ENCODE measurements at places on chromosomes 7 and 10.

- ATAC-seq: no peak
Measured at GRCh38 chr10:96850825-96851224, 18.7 kb downstream of the LCOR start.

DNA sequence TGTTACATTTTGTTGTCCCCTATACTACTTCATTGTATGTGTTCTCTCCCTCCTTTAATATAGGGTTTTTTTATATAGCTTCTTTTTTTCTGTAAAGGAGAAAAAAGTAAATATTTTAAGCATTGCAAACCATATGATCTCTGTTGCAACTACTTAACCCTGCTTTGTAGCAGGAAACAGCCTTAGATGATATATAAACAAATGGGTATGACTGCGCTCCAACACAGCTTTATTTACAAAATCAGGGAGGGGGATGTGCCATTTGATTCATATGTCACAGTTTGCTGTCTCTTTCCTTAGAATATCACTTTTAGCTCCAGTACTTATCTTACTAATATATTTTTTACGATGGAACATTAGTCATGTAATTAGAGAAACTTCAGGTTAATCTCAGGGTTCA is 155.2 kb upstream of the GNAI1 start:
- ATAC-seq: no peak

- no peak for ATAC-seq
Measured at GRCh38 chr7:120794106-120794729, 63.7 kb downstream of the TSPAN12 start.

DNA sequence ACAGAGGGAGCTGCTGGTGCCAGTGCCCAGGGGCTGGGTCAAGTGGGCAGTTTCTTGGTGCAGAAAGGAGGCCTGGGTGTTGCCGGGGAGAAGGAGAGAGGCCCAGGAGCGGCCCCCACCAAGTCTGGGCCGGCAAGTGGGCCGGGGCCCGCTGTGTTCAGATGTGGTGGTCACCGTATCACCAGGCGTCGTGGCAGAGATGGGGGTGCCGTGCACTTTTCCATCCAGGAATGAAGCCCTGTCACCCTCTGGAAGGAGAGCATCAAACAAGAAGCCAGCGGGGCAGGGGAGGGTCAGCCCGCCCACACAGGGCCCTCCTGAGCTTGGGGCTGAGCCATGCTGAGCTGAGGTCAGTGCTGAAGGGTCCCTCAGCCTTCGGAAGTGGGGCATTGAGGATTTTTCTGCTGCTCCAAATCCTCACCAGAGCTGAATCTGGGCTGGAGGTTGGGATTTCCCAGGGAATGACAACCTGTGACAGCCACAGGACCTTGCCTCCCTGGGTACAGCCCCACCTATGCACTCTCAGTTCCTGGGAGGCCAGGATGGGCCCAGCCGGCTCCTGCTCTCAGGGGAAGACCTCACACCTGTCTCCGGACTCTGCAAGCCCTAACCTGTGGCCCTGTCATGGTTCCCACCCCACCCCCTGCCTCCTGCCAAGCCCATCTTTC is 27.9 kb upstream of the INPP5A start:
- ATAC-seq: peak; percentile 25

DNA sequence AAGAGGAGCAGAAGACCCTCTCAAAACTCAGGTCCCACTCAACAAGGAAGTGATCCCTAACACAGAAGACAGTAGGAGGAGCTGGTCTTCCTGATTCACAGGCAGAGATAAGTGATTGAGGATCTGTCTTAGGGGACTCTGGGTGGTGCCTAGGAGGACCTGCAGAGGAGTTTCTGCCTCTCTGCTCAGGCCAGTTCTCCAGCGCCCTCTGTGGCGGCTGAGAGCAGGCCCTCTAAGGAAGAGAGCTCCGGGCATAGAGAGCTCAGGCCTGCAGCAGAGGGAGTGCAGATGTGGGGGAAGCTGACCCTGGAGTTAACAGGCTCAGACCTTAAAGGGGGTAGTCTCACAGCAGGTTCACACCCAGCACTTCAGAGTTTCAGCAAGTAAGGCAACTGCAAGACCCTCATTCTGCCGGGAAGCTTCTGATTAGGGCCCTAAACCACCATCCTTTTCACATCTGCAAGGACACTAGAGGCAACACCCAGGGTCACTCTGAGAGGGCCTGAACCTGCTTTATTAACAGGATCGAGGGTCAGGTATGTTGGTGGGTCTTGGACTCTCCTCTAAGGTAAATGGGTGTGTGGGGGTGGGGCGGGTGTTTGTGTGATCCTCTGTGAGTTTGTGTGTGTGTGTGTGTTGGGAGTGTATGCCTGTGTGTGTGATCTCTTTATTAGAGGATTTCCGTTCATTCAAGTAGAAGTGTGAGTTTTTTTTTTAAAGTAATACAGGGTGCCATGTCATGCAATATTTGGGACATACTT is 57.6 kb upstream of the TARP start:
- ATAC-seq: no peak

DNA sequence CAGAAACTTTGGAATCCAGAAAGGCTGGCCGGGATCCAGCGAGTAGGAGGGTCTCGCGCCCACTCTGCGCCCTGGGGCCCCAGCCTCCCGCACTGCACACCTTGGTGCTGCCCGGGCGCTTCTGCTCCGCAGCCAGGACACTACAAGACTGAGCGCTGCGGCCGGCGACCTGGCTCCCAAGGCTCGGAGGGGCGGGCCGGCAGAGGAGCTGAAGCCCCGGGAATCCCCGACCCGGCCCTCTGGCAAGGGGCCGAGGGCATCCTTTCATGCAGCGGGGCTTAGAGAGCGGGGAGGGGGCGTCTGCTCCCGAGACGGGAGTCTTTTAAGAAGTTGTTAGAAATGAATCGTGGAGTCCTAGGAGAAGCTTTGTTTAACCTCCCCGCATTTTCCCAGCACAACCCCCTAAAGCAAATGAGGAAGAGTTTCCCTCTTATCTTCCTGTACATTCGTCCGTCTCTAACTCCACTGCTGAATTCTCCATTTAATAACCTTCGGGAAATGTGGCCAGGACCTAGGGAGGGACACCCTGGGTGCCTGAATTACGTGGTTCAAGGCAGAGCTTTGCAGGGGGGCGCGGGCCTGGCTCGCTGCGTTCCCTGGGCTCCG is 1.1 kb downstream of the VWC2 start:
- ATAC-seq: no peak

DNA sequence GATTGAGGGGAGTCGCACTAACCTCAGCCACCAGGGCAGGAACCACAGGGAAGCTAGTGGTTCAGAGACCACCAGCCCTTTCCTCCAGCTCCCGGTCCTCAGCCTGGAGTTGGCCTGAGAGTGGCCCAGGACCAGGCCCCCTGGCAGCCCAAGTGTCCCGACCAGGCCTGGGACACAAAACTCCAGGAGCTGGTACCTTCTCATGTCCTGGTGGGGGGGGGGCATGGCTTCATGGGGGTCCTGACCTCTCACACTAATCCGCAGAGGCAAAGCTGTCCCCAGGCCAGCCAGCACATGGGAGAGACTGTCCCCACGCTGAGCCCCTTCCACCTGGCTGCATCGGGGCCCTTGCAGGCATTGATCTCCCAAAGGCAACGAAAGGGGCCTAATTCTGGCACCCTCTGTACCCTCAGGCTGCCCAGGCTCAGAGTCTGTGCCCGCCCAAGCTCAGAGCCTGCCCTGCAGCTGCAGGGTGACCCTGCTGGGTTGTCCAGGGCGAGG is 28.2 kb downstream of the GPRIN2 start:
- ATAC-seq: peak; percentile 14

DNA sequence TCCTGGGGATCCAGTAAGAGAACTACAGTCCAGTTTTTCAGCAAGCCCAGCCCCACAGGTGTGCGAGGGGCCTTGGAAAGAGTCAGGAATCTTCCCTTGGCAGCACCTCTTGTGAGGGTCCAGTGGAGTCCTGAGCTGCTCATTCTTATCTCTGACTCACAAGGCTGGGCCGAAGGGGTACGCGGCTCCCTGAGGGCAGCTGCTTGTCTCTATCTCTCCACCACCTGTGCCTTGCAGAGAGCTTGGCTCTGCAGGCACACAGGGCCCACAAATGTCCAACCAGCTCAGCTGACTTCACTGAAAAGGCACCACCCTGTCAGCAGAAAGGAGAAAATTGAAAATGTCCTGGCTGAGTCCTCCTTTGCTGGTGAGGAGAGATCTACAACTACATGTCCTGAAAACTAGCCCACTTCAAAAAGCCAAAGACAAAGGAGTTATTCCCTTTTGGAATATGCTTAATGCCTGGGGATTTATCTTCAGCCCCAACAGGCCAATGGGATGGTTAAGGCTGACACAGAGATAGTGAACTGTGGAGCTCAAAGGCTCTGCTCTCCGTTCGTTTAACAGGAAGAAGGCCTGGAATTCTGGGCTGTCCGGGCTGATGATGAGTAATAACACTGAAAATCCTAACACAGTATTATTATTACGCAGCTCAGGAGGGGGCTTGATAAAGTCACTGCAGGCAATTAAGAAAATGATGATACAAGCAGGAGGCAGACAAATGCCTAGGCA is 23.4 kb downstream of the UROS start:
- ATAC-seq: no peak

DNA sequence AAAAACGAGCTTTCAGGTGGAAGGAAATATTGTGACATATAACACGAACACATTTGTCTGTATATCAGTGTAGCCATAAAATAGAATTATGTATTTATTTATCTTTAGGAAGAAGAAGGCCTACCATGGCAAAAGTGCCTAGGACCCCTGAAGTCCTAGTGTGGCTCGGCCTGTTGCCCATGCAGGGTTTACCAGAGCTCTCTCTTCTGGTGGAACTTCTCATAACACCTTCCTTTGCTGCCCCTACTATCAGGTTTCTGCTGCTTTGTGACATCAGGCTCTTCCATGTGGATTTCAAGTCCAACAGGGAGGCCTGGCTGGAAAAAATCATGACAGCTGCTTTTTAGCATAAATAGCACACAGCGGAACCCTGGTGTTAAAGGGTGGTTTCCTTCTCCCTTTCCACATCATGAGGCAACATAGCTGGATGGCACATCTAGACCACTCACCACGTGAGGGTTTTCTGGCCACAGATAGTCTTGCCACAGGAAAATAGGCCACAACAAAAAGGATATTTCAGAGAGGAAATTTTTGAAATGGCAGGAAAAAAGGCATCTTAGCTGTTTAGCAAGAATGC is 44.8 kb upstream of the ADO start:
- no peak for ATAC-seq

DNA sequence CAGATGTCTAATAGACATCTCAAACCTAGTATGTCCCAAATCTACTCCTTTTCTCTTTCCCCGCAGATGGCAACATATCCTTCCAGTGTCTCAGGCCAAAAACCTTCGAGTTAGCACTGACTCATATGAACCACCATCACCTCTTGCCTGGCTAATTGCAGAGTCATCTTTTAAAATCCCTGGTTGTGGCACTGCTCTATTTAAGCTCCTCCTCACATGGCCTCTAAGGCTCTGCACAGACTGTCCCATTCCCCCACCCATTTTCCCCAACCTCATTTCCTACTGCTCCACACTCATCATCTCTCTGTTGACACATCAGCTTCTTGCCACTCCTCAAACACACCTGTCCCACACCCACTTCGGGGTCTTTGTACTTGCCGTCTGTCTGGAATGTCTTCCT is 16.8 kb upstream of the HBP1 start:
- ATAC-seq: no peak

DNA sequence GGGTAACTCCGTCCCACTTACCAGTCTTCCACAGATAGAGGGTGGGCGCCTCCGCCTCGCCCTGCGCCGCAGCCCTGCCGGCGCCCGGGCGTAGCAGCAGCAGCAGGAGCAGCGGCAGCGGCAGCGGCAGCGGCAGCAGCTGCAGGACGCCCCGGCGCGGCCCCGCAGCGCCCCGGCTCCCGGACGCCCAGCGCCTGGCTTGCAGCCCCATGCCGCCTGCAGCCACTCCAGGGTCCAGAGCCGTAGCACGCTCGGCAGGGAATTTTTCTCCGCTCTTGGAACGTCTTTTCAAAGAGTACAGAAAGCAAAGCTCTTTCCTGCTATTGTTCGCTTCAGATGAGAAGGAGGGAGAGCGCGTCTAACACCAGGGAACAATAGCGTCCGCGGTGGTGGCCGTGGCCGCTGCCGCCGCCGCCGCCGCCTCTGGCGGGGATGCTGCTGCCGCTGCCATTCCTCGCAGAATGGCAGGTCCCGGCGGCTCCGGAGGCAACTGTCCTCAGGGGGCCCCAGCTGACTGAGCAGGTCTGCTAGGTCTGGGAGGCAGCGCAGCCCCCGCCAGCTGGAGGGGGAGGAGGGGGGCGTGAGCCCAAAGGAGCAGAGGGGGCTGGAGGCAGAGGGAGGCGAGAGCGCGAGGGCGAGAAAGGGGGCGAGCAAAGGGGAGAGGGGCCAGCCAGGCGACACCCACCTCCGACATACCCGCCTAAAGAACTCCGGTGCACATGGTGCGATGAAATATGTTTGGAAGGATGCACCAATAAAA is at the start of gene THSD7A:
Gene THSD7A, minus strand, starts transcription at position 463 of the 760 bp plus-strand sequence. Its CDS starts 252 bp downstream, at position 211.
- peak; percentile 49 for ATAC-seq

DNA sequence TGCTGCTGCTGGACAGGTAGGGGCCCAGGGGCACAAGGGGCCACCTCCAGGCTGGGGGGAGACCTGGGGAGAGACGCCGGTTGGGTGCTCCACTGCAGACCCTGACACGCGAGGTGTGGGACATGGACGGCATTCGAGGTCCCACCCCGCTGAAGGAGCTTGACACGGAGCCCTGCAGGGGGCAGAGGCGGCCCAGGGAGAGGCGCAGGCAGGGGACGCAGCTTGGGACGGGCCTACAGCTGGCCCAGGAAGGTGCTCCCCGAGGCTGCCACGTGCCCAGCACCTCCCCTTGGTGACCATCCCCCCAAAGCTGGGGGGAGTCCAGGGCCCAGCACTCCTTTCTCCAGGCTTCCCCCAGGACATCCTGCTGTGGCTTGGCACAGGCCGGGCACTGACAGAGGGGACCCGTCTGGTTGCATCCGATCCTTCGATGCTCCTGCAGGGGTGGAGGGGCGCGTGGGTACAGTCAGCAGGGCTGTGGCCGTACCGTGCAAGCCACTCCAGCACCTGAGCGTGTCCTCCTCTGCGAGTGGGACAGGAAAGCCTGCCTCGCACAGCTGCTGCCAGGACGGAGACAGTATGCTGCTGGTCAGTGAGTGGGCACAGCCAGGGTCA is 174.4 kb downstream of the ELFN1 start:
- peak; percentile 17 for ATAC-seq

DNA sequence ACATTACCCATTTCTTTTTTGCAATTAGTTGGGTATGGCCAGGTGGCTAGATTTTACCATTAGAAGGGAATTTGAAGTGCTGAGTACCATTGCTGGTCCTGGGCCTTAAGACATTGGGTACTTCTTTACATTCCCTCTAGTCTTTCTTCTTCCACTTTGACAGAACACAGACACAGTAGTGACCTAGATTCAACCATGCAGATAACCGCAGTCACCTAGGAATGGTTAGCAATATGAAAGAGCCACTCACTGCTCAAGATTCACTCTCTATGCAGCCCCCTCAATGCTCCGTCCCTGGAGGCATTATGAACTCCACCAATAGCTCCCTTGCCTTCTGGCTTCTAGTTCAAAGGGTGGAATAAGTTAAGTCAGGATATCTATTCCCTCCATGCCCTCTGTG is 16.2 kb upstream of the PON1 start:
- ATAC-seq: peak; percentile 44
